Fibroblast of skin of right quadriceps (primary cell): ENCODE measurements at places on chromosomes 16 and 17.

DNA sequence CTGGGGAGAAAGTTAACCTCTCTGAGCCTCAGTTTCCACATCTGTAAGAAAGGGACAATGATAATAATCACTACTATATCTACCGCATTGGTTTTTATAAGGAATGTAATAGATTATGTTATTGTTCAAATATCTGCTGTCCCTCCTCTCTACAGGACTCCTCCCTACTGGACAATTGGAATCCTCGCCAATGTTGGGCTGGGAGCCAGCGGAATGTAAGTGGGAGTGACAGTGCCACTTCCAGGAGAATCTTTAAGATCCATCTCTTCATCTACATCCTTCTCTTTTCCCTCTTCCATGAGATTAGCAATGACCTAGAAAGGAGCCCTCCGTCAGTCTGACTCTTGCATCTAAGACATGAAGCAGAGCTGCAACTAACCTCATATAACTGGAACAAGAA lies 95.1 kb downstream of the GRIN2A start:
- DNase-seq, result no peak

DNA sequence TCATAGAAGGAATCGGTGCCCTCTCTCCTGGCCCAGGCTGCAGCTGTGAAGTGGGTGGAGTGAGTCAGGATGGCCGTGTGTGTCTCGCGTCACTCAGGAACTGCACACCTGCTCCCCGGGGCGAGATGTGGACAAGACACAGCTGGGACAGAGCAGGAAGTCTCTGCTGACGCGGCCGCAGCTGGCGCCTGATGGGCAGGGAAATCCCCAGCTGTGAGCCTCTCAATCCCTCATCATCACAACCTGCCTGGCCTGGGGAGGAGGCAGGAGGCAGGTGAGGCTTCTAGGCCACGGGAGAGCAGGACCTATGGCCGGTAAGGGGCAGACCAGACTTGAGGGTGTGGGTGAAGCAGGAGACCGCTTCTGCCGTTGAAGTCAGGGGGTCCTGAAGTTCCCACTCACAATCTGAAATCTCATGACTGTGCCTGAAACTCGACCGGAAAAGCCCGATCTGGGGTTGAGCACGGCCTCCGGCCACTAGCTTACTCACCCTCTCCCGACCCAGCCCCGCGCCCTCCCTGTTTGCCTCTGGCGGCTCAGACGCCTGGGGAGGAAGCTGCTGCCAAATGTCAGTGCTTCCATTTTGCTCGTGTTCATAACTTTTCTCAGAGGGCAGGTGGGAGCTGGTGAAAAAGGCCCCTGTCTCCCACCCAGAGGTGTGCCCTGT lies 1.1 kb upstream of the TRPV3 start:
- DNase-seq, result no peak

GRCh38 chr16:50195756-50196155 lies 42.6 kb downstream of the TENT4B start:
- DNase-seq, result no peak

GRCh38 chr17:77459018-77459755 lies 318.4 kb downstream of the SEC14L1 start:
- DNase-seq, result no peak

- no peak for DNase-seq
Observed at GRCh38 chr17:64020056-64020766, at the start of gene ICAM2. Gene ICAM2 (minus strand): TSS chr17:64020633. CDS start chr17:64006691, 13,942 bp downstream.

GRCh38 chr17:12070561-12070960 lies 49.9 kb downstream of the MAP2K4 start:
- DNase-seq, result peak; percentile 70

DNA sequence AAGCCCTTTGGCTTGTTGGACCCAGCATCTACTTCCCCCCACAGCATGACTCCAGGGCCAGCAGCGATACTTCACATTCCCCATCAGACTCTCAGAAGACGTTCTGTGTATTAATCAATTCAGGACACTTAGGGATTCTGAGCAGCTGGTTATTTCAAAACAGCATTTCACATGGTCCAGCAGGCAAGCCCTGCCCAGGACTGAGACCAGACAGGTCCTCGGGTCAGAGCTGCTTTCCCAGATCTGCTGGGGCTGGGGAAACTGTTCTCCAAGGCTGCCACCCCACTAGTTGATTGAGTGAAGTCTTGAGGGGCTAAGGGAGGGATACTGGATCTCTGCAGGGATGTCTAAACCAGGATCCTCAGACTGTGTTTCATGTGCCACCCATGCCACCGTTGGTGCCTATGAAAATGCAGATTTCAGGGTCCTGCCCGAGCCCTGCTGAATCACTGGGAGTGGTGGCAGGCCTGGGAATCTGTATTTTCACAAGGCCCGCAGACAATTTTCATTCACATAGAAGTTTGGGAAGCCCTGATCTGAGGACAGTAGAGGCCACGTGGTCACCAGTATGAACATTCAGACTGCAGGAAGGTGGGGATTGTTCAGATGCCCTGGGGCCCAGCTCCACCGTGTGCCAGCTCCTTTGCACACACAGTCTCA lies 40.6 kb upstream of the CDH5 start:
- no peak for DNase-seq

- DNase-seq, result no peak
Observed at GRCh38 chr17:45284176-45285140, 22.6 kb upstream of the SPATA32 start.

GRCh38 chr17:34000639-34001038 lies 254.4 kb upstream of the CCL2 start:
- DNase-seq, result no peak

GRCh38 chr17:1377334-1377733 lies 22.7 kb downstream of the YWHAE start:
- no peak for DNase-seq

- DNase-seq, result no peak
Observed at GRCh38 chr16:79640513-79641360, 40.2 kb upstream of the MAF start.

DNA sequence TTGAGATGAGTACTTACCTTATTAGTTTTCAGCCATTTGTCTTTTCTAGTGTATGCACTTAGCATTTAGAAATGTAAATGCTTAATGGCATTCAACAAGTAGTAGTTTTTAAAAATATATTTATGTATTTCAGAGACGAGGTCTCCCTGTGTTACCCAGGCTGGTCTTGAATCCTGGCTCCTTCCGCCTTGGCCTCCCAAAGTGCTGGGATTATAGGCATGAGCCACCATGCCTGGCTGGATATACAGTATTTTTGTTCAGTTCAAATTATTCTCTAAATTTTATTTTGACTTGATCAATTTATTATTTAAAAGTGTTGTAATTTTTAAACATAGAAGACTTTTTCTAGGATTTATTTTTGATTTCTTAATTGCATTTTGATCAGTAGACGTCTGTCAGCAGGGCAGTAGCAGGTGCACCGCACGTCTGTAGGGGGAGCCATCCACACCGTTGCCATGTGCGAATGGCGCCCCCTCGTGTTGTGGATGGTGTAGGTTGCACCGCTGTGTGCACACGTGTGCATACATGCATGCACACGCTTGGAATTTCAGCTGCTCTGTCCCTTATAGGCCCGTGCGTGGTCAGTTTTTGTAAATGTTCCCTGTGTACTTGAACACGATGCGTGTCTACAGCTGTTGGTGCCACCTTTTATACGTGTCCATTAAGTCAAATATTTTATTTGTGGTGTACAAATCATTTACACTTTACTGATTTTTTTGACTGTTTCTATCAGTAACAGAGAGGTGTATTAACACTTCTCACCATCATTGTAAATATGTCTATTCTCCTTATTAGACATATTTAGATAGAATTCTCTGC lies 30.6 kb downstream of the RPTOR start:
- peak; percentile 78 for DNase-seq

DNA sequence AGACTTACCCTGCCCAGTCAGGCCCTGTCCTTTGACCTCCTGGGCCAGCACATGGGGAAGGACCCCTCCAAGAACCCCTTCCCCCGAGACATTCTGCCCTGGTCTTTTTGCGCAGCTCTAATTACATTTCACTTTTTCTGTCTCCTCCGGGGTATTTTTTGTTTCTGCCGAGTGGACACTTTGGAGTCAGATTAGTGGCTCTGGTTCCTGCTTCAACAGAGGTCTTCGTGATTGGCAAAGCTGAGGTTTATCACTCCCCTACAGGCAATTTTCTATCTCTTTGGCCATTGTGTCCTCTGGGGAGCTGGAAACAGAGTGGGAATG lies 23.5 kb downstream of the ANKRD40 start:
- no peak for DNase-seq

DNA sequence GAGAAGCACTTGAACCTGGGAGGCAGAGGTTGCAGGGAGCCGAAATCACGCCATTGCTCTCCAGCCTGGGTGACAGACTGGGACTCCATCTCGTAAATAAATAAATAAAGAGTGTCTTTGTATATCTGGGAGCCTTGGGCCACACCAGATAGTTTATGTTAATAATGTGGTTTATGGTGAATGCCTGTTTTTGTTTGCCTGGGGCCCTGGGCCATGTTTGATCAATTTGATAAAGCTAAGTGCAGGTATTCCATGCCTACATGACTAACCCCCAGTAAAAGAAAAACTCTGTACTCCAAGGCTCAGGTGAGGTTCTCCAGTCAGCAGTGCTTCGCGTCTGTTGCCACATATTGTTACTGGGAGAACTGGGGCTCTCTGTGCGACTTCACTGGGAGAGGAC lies 15.1 kb downstream of the SCIMP start:
- DNase-seq, result no peak

- no peak for DNase-seq
Observed at GRCh38 chr17:17366941-17367875, 64.0 kb downstream of the NT5M start.

DNA sequence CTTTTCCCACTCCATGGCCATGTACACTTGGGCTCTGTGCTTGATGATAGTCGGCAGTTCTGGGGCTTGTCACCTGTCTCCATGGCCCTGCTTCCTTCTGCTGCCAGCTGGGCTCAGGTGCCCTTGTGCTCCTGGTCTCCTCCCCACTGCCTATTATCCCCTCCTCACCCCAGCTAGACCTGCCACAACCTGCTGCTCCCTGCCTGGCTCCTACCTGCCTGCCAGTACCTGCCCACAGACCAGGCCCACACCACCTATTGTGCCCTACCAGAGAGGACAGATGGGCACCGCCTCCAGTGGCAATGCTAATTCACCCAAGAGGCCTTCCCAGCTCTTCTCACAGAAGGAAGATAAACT lies 538 bp upstream of the RAPGEFL1 start:
- no peak for DNase-seq

DNA sequence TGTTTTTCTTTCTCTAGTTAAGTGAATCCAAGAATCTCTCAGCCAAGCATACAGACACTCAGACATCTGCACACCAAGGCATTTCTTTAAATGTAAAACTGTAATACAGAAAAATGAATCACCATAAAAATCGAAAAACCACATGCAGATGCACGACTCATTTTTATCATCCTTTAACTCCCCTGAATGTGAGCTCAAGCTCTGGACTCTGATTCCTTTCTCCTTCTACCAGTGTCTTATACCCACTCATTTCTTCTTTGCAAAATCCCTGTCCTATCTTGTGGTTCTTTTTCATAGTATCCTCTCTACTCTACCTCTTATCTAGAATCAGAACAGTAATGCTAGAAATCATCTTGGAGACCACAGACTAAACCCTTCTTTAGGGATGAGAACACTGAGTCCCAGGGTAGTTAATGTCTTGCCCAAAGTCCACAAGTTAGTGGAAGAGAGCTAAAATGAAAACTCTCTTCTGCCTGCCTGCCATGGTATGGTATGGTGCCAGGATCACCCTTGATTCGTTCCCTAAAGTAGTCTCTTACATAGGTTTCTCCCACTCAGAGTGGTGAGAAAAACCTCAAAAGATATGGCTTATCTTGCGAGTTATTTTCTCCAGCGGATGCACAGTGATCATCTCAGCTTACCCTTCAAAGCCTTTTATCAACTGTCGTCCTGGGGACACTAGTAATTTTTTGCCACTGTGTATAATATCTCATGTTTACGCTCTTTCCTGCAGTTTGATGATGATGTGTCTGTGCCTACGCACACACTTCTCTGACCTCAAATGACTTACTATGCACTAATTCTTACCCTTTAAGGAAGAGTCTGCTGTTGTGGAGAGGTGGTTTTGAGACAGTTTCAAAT lies 30.2 kb downstream of the BRD7 start:
- no peak for DNase-seq

- DNase-seq, result no peak
Observed at GRCh38 chr17:57782062-57782490, 37.0 kb upstream of the CCDC182 start.

GRCh38 chr17:48603959-48604769 lies 622 bp downstream of the HOXB6 start:
- DNase-seq, result peak; percentile 48
